Stimulated activated CD4-positive, alpha-beta T cell treated with anti-CD3 and anti-CD28 coated beads, Interleukin-1b, Interleukin-23, amount 100 ng/mL, for 24 hours (primary cell): ENCODE measurements at places on chromosomes 16 and 17.

DNA sequence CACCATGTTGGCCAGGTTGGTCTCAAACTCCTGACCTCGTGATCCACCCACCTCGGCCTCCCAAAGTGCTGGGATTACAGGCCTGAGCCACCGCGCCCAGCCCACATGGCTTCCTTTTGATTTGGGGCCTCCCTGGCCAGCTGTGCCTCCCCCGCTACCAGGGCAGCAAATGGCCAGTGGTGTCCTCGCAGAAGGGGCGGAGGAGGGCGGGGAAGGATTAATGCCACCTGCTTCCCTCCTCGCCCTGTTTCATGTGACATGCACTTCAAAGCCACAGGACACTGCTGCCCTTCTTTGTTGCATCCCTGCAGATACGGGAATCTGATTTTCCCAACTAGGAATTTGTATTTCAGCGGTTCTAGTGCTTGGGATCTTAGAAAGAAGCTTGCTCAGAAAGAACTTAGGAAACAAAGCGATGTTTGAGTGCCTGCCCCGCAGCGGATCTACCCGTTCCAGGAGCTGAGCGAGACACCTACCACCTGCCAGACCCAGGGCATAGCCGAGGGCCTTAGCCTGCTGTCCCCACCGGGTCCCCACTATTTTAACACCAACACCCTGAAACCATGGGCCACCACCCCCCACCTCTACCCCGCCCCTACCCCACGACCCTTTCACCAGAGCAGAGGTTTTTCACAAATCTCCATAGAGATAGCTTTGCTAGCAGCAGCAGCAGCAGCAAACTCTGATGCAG, 37.7 kb upstream of the CCDC182 start:
- DNase-seq, result no peak

DNA sequence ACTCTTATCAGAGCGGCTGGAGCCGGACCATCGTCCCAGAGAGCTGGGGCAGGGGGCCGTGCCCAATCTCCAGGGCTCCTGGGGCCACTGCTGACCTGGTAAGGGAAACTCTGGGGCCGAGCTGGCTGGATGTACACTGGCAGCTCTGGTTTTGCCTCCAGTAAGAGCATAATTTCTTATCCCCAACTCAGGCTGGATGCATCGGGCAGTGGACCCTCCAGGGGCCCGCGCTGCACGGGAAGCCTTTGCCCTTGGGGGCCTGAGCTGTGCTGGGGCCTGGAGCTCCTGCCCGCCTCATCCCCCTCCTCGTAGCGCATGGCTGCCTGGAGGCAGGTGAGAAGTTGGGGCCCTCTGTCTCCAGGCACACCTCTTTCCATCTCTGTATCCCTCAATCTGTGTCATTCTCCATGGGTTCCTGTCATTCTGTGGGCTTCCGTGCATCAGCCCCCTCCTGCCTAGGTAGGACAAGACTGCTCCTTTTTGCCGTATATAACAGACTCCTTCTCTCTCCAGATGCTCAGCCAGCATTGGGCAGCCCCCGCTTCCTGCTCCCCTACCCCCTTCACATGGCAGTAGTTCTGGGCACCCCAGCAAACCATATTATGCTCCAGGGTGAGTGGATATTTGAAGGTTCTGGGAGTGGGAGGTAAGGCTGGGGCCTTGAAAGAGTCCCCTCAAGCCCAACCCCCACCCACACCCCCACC, 9.4 kb upstream of the TMEM88 start:
- no peak for DNase-seq

GRCh38 chr16:58276346-58276951, 18.4 kb downstream of the PRSS54 start:
- no peak for DNase-seq

- no peak for DNase-seq
Measured at GRCh38 chr17:58875261-58875660, 119.6 kb downstream of the PPM1E start.

DNA sequence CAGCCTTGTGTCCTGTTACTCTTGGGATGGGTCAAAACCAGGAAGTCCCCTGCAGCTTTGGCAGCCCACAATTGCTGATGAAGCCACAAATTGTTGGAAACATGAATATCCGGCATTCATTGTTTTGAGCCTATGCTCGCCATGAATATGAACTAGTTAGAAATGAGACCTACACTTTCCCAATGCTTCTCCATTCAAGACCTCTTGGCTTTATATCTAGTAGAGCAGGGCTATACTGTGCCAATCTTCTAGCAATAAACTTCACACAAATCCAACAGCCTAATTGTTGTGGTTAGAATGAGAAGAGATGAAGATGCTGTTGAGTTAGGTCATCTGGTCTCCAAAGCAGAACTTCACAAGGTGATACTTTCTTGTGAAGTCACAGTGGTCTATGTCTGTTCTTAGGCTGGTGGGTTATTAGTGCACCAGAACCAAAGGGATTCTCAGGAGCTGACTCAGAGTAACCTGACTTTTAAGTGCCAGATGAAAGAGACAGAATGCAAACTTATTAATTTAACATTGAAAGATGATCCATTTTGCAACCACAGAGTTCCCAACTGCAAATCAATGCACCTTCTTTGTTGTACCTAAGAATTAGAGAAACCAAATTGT, 13.7 kb upstream of the KRT23 start:
- DNase-seq, result no peak
